Activated CD4-positive, CD25-positive, alpha-beta regulatory T cell treated with anti-CD3 and anti-CD28 coated beads, Interleukin-2, amount 50 U/mL, for 24 hours (primary cell): ENCODE measurements at places on chromosomes 3 and 15.

- ATAC-seq, result no peak
Measured at GRCh38 chr3:139577909-139578308, 38.4 kb upstream of the RBP1 start.

DNA sequence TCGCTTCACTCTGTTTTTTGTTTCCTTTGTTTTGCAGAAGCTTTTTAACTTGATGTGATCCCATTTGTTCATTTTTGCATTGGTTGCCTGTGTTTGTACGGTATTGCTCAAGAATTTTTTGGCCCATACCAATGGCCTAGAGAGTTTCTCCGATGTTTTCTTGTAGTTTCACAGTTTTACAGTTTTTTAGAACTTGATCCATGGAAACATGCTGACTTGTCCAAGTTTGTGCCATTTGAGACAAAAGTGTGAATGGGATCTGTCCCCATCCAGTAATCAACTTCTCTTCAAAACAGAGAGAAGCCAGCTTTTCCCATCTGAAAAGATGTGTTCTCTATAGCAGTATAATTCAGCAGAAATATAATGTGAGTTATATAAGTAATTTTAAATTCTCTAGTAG, 266.5 kb upstream of the LRTM1 start:
- ATAC-seq, result no peak

- no peak for ATAC-seq
Measured at GRCh38 chr3:73716418-73716817, 91.7 kb upstream of the PDZRN3 start.

DNA sequence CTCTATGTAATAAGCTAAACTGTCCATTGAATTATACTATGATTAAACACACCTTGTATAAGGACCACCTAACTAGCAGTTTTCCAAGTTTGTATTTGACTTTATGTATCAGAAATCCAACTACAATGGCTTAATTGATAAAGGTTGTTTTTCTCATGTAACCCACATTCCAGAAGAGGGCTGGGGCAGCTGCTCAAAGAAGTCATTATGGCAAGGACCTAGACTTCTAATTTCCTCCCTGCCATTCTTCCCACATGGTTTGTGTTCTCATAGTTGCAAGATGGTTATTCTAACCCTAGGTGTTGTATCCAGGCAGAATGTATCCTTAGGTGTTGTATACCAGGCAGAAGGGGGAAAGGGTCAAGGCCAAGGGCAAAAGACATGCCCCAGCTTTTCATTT, 35.7 kb downstream of the GPR176 start:
- no peak for ATAC-seq

- no peak for ATAC-seq
Measured at GRCh38 chr3:113867506-113867905, 28.9 kb downstream of the GRAMD1C start.
